A673 (cell line): ENCODE measurements at places on chromosomes 6 and 20.
A peak's percentile ranks its signal among the peaks of the same experiment; 100 is the strongest.

- DNase-seq, result no peak
These were observed 31.6 kb downstream of the PKIB start for GRCh38 chr6:122641819-122642218.

DNA sequence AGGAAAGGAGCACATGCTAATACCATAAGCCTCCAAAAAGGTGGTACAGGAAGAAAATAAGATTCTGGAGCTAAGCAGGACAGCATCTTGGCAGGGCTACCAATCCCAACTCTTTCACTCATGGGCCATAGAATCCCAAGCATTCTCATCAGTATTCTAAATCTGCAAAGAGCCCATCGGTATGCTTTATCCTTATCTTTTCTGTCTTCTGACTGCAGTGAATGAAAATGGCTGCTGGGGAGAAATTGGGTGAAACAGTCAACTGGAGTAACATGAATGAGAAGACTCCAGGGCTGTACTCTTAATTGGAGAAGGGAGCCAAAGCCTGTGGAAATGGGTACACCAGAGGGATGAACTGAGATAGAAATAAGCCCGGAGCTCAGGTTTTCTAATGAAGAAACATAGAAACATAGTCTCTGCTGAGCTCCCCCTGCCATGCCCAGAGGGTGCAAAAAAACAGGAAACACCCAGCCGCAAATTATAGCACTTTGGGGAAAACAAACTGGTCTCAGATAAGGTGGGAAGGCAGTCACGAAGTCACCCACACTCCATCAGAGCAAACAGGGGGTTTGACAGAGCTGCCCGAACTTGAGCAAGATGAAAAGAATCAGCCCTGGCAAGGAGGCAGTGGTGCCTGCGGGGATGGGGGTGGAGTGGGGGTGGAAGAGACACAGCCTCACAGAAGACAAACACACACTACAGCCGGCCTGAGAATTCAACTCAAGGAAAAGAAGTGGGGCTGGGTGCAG, 35.4 kb upstream of the E2F3 start:
- DNase-seq, result no peak

DNA sequence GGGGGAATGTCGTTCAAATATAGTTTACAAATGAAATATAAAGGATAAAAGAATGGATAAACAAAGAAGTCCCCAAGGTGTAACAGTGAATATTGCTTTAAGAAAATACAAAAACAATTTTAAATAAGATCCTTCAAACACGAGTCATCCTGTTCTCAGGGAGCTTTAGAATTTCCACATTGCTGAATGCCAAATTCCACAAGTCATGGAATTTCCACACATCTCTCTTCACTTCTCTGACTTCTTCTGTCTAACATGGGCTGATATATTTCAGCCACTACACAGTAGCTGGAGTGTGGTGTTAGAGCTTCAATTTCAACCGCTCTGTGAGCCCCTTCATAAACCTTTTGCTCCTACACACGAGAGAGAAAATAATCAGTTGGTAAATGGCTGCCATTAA, 28.0 kb downstream of the IL22RA2 start:
- DNase-seq, result no peak

- peak; percentile 39 for DNase-seq
These were observed 751.0 kb downstream of the CD109 start for GRCh38 chr6:74447013-74447412.

GRCh38 chr20:20489648-20490341, 121.9 kb downstream of the INSM1 start:
- DNase-seq, result no peak

GRCh38 chr20:62267543-62267942, 29.2 kb downstream of the OSBPL2 start:
- DNase-seq, result no peak

DNA sequence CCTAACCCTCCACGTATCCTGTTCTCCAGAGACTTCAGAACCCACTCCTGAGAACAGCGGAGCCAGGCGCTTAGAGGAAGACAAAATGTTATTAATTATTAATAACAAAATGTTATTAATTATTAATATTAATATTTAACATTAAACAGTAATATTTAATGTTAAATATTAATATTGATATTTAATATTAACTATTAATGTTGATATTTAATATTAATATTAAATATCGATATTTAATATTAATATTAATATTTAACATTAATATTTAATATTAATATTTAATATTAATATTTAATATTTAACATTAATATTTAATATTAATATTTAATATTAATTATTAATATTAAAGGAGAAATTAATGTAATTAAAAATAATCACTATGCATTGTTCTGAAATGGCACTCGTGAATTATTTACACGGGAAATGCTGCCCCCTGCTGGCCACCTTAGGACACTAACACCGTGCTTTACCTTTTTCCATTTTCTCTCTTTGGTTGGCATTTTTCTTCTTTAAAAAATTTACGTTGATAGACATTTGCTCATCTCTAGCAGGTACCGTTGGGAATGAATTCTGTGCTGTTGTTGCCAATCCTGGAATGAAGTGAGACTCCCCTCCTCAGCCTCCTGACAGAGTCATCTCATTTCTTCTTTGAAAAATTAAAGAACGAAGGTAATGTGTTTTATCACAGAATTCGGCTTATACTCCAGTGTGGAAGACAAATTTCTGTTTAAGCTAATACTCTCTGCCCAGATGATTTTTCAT, 7.5 kb upstream of the GGTLC1 start:
- DNase-seq, result peak; percentile 56

GRCh38 chr6:159829526-159829925, 29.4 kb downstream of the PNLDC1 start:
- DNase-seq, result no peak

DNA sequence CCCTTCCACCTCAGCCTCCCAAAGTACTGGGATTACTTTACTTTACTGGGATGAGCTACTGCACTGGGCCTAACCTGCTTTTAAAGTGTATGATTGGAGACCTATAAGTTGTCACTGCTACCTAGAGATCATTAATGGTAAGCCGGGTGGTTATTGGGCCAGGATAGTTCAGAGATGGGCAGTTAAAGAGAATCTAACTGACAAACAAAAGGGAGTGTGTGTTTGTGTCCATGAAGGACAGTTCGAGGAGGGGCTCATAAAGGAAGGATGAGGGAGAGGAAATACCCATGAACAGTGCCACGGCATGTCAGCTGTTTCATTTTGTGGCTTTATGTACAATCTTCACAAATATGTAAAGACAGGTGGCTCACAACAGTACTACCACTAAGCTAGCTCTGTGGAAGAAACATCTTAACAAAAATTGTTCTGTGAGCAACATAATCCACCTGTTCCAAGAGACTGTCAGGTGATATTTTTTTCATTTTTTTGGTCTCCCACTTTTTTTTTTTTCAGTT, 69.7 kb upstream of the FAM8A1 start:
- no peak for DNase-seq

GRCh38 chr20:1283522-1284510, 17.7 kb downstream of the SNPH start:
- no peak for DNase-seq

DNA sequence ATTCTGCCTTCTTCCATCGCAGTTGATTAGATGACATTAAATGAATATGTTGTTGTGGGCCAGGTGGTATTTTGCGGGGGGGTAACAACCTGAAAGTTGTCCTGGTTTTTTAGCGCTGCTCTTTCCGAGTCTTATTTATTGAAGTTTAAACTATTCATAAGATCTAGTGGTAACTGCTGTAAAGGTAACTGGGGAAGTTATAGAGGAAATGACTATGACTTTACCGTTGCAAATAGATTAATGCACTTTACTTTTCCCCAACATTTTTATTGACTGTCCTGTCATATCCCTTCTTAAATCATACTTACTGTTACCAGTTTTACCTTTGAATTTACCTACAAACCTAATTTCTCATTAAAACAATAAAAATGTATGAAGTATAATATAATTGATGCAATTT, 173.4 kb downstream of the ARID1B start:
- no peak for DNase-seq

DNA sequence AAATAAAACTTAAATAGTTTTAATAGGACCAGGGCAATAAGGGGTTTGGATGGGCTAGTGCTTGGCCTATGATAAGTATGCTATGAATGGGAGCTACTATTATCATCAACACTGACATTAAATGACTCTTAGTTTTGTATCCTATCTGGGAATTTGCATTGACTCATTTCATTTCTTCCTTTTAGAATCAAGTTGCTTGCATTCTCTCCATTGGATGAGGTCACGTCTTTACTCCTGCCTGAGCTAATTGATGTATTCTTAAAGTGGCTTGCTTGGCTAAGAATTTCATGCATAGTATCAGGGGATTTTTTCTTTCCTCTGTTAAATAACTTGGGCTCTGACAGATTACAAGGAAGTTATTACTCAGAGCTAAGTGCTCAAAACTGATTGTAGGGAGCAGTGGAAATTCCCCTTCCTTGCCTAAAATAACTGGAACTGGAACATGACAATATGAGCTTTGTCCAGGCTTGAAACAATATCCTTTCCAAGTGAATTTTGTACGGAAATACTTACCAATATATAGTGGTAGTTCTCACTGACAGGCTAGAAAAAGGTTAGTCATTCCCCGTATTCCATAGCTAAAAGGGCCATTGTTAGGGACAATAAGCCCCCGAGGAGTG, 169.9 kb downstream of the BCAS1 start:
- peak; percentile 67 for DNase-seq

GRCh38 chr20:62366370-62367135, 559 bp downstream of the LAMA5 start:
- DNase-seq, result no peak

- no peak for DNase-seq
These were observed 206.5 kb upstream of the EYA4 start for GRCh38 chr6:133034509-133035206.
